ENCODE measurements at places on chromosomes 5 and 9. TPM values are rescaled to one million over a fixed set of nuclear protein-coding genes. Genes with fewer than 3 reads are reported as not detected.
A peak's percentile ranks its signal among the peaks of the same experiment; 100 is the strongest.

CCDC183 gene
- 7.9 TPM for total RNA-seq

PCDHB11 gene
- total RNA-seq: 6.0 TPM

DNA sequence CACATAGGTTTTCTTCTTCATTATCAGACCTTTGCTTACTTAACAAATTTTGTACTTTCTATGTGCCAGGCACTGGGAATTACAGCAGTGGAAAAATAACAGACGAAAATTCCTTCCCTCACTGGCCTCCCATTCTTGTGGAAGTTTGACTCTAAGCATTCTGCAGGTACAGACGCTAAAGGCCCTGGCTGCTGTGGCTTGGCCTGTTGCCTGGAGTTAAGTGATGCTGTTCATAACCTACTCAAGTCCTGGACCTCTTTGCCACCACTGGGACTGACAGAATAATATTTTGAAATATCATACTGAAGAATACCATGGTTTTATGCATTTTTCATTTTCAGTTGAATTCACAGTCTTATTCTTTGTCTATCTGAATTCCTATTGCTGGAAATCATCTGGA, 97.3 kb upstream of the SPATA31C2 start:
- DNase-seq: no peak

DNA sequence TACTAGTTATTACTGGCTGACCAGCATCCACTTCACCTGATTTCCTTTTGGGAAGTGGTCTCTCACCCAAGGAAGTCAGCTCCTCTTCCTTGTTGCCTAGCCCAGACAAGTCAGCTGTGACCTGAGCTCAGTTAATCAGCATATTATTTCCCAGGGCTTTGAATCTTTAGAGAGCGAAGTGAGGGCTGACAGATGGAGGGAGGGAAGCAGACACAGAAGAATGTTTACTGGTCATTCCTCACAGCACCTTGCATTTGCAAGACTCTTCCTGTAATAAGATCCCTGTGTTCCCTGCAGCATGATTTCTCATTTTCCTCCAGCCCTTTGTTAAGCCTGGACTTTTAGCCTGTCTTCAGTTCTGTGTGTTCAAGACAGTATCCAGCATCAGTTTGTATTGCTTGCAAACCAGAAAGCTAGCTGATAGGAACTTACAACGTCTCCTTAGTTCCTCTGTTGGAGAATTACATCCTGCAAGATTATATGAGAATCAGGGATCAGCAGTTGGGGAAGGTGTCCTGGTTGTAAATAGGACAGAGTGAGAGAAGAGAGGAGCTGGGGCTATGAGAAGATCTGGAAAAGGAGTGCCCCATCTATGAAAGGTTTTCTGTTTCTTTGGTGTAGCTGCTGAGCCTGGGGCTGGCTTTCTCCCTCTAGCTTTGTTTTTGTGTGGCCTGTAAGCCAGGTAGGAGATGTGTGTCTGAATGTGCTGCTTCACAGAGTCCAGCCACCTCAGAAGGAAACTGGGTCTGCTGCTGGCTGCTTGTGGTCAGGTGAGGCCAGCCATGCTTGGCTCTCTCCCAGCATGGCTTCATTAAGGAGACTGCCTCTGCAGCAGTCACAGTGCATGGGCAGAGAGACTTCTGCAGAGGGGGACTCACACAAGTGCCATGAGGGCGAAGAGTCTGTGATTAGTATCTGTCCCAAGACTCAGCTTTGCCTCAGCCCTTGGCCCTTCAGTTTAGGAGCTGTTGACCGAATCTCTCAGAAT, 50.3 kb downstream of the MAN2A1 start:
- DNase-seq: no peak

DNA sequence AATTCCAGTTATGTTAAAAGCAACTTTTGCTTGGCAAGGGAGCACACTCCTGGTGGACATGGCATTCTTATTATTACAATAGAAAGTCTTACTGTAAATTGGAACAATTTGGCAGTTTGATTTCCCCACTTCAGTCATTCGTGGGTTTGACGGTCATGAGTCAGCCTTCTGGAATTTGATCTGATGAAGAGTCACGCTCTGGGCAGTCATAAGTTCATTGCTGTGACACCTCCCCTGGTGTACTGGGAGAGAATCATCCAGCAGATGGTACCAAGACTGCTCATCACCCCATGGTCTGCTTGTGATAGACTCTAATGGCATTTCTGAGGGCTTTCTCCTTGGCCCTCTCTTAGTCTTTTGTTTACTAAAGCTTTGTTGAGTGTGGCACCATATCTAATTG, 53.8 kb downstream of the GLRA1 start:
- no peak for DNase-seq

- DNase-seq: no peak
Measured at GRCh38 chr5:71013575-71013974, 11.6 kb downstream of the NAIP start.

- peak; percentile 42 for DNase-seq
Measured at GRCh38 chr9:93129286-93129685, 4.8 kb downstream of the NINJ1 start.
